GM13977 (cell line): ENCODE measurements at places on chromosomes 1 and 21.

DNA sequence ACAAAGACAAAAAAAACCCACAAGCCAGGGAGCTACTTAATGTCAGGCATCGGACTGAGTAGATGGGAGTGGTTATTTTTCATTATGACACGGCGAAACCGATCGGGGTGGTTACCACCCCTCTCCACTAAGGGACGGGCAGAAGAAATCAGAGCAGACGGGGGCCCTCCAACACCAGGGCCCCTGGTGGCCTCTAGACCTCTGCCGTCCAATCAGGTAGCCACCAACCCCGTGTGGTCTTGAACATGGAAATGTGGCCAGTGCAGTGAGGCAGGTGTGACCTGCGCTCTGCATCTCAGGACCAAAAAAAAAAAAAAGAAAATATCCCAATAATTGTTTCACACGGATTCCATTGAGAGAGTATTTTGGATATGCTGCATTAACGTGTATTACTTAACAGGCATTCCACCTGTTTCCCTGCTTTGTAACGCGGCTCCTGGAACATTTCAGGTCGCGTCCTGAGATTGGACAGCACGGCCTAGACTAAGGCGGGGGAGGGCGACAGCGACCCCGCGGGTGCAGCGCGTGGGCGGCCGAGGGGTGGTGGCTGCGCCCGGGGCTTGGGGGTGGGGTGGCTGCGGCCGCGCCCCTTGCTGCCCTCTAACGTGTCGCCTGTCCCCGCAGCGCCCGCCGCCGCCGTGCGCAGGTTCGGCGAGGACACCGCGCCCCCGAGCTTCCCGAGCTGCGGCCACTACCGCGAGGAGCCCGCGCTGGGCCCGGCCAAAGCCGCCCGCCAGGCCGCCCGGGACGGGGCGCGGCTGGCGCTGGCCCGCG lies 48.3 kb downstream of the SIM2 start:
- no peak for DNase-seq

DNA sequence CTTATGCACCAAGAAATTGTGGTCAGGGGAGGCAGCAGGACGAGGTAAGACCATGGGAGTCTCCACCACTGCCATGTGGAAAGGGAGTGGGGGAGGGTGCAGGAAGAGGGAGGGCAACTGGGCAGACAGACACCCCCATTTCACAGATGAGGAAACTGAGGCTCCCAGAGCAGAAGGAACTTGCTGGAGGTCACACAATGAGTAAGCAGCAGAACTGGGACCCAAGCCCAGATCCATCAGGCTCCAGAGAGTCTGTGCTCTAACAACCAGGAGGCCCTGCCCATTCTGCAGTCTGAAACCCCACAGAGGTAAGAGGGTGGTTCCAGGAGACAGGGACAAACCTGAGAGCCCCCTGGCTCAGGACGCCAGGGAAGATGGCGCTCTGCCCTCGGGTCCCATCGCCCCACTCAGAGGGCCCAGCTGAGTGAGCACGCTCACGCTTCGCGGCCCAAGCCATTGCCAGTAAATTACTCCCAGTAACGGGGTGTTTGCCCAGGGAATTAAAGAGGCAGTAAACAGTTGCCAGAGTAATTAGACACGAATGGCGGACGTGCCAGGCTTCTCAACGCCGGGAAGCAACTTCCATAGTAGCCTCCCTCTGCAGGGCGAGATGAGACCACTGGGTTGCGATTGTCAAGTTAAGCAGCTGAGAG lies 59.2 kb downstream of the MATN1 start:
- DNase-seq = no peak

- no peak for DNase-seq
Measured at GRCh38 chr1:216113181-216113580, 310.1 kb downstream of the USH2A start.

- DNase-seq = no peak
Measured at GRCh38 chr1:7535934-7536878, 234.9 kb upstream of the VAMP3 start.

GRCh38 chr1:224789311-224789710 lies 140.2 kb upstream of the DNAH14 start:
- DNase-seq = no peak
